ENCODE measurements at places on chromosomes 5 and 9.
A peak's percentile ranks its signal among the peaks of the same experiment; 100 is the strongest.

- ATAC-seq = no peak
These were observed 293.5 kb upstream of the C9orf72 start for GRCh38 chr9:27866741-27867140.

DNA sequence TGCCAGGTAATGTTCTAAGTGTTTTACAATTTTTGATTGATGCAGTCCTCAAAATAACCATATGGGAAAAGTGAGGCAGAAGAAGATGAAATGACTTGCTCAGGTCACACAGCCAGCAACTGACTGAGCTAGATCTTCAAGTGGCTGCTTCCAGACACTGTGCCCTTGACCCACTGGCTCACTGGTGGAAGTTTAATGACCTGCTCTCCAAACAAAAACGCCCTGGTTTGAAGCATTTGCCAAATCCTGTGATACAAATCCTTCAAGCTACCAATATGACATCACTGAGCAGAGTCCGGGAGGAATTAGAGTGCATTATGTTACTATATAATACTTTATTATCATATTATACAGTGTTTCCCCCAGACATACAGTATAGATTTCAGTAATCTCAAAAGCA lies 459.4 kb downstream of the GADD45G start:
- ATAC-seq = no peak

GRCh38 chr9:108041551-108041950 lies 552.0 kb upstream of the KLF4 start:
- no peak for ATAC-seq

DNA sequence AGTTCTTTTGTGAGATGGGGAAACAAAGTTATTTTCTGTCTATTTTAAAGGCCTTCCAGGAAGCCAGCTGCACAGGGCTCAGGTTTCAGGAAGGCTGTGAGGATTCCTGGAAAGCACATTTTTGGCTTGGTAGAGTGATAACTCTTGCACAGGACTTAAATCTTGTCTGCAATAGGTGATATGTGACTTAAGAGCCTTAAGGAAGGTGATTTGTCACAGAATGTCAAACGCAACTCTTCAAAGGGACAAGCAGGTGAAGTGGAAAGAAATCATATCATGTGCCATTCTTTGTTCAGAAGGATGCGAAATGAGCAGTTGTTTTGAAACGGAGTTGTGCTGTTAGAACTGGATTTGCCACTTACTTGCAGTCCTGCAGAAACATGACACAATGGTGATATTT lies 459.3 kb downstream of the MAT2B start:
- ATAC-seq = no peak

GRCh38 chr9:69319324-69320025 lies 5.5 kb upstream of the ENTREP1 start:
- ATAC-seq = no peak

GRCh38 chr5:79436224-79436623 lies 77.7 kb downstream of the HOMER1 start:
- no peak for ATAC-seq

DNA sequence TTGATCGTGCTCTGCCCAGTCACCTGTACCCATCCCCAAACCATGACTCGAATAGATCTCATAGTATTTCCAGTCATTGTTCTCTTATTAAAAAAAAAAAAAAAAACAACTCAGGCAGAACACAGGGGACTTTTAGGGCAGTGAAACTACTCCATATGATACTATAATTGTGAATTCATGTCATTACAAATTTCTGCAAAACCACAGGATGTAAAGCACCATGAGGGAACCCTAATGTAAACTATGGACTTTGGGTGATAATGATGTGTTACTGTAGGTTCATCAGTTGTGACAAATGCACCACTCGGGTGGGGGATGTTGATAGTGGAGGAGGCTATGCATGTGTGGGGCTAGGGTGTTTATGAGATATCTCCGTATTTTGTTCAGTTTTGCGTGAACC lies 133.8 kb downstream of the RAB3C start:
- ATAC-seq = peak; percentile 23

DNA sequence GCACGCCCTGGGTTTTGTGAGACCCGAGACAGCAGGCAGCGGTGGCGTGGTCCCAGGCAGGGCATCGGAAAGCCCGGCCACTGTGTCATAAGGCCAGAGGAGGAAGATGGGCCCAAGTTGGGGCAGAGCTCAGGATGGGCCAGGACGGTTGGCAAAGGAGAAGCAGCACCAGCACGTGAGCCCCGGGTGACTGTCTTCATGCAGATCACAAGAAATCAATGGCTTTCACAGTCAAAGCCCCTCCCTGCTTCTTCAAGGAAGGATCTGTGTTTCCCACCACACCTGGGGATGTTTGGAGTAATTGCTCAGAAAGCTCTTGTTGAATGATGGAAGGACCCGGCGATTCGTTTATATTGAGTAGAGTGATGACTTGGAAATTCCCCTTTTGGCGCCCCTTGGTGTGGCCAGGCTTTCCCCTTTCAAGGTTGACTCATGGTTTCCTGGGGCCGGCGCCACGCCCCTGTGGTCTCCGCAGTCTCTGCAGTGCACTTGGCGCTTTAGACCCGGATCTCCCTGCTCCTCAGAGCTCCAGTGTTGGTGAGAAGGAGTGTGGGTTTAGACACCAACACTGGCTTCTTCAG lies 52.1 kb downstream of the IL31RA start:
- ATAC-seq = peak; percentile 91

DNA sequence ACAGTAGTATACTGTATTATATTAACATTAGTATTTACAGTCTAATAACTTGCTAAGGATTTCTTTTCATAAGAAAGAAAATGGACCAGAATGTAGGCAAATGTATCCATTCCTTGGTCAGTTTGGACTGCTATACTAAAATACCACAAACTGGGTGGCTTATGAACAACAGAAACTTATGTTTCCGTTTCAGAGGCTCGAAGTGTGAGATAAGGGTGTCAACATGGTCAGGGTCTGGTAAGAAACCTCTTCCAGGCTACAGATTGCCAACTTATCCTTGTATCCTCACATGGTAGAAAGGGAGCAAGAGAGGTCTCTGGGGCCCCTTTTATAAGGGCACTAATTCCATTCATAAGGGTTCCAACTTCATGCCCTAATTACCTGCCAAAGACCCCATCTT lies 9.2 kb upstream of the ESM1 start:
- ATAC-seq = no peak

DNA sequence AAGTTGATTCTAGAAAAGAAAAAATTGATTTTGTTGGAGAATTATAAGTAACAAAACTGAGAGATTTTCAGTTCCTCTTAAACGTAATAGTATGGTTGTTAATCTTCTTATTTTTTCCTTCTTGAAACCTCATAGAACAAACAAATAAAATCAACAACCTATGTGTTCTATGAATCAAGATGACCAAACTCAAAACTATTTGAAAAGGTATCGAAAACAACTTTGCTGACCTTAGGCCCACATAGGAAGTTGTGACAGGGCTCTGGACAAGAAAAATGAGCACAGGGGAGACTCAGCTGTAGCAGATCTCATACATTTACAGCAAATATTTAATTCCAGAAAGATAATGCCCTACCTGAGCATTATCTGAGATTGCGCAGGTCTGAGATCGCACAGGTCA lies 169.4 kb upstream of the CCNH start:
- ATAC-seq = no peak

- ATAC-seq = peak; percentile 35
These were observed 42.3 kb downstream of the COL23A1 start for GRCh38 chr5:178547753-178548415.

- ATAC-seq = no peak
These were observed 186.3 kb upstream of the ADCY2 start for GRCh38 chr5:7209658-7210057.

DNA sequence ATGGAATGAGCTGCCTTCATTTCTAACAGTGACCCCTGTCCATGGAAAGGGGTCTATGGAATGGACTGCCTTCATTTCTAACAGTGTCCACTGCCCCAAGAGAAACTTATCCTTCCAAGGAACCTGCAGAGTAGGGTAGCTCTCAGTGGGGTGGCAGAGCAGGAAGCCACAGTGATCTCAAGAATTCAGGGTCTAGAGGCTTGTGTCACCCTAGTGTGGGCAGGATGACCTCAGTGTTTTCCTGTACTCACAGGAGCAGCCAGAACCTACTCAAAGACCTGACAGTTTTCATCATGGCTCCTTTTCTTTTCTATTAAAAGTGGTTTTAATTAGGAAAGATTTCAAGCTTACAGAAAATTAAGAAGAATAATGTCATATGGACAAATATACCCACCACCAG lies 27.5 kb downstream of the SEC61B start:
- ATAC-seq = peak; percentile 59

DNA sequence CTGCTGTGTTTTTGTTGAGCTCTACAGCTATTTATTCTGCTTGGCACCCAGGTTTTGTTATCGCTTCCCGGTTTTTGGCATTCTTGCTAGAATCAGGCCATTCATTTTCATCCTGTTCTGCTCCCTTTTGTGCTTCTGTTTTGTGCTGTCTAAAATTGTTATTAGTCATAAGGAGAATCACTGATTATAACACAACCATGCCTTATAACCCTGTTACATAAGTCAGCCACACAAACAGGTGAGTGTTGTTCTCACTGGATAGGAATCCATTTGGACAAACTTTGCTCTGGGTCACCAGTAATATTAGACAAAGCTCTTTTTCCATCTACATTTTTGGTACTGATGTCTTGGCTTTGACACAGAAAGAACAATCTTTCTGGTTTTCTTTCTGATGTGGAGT lies 622.8 kb downstream of the PSAT1 start:
- no peak for ATAC-seq

DNA sequence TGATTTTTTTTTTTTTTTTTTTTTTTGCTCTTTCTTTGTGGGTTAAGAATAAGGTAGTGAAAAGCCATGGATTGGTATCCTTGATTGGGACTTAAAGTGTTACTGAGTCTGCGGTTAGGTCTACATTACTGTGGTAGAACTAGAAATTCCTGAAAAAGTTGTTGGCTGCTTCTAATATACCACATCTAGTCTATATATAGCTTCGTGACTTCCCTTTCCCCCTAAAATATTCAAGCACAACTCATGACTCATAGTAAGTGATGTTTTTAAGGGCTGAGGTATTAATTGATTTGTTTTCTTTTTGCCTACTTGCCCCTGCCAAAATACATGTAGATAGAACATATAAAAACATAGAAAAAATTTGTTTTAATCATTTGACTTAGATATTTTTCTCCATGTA lies 247.6 kb downstream of the TMEM232 start:
- no peak for ATAC-seq

- no peak for ATAC-seq
These were observed 137.4 kb downstream of the DAB2IP start for GRCh38 chr9:121788686-121789366.

DNA sequence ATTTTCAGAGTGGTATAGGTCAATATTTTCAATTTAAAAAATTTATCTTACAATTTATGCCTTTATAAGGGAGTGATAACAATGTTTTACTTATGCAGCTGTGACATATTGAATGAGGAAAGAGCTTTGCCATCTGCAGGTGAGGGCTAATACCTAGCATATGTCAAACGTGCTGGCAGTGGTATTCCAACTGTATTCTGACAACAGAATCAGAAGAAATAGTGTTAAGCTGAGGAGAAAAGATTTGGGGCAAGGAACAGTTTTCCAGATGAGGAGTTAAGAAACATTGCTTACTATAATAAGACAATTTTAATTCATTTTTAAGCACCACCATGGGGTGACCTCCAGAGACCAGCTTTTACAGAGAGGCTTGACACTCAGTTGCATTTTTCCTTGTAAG lies 267.8 kb upstream of the ZNF608 start:
- no peak for ATAC-seq

DNA sequence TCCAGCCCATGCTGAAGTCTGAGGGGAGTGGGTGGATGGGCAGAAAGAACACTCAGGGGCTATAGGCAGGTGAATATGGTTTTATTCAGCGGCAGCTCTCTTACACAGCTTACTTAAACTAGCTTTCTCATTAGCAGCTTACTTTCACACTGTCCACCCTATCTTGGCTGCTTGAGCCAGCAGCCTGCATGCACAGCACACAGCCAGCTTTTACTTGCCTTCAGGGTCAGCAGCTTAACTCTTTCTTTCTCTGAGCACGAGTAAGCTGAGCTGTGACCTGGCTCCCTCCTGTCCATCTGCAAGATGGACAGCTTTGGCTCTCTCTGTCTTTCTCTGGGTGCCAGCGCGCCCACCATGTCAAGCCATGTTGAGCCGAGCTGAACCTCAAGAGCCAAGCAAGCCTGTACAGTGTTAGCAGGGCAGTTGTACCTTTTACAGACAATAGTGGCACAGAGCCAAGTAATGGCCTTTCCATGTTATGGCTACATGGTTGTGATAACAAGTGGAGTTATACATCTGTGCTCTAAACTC lies 1054.9 kb downstream of the PTPRD start:
- ATAC-seq = no peak

Measured in activated T-helper 17 cell treated with anti-CD3 and anti-CD28 coated beads, Interleukin-2, amount 50 U/mL, for 72 hours (primary cell).